ENCODE measurements at places on chromosomes 7 and 10.
A peak's percentile ranks its signal among the peaks of the same experiment; 100 is the strongest.

DNA sequence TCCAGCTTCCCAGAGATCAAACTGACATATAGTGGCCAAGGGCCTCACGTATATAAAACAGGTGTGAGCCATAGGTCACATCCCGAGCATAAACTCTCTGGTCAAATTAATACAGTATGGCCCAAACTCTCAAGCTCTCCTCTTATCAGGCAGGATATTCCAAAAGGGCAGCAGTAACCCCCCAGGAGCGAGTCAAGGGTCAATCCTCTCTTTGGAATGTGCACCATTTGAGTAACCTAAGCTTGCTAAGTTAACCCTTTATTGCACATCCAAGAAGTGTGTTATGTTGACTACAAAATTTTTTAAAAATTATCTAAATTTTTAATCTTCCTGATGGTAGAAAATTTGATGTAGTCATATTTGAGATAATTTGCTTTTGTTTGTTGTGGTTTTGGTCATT lies 4.5 kb upstream of the TRIM24 start:
- no peak for DNase-seq

- no peak for DNase-seq
These were observed 515.8 kb upstream of the MKI67 start for GRCh38 chr10:128642023-128642422.

- DNase-seq: no peak
These were observed 64.3 kb downstream of the EZH2 start for GRCh38 chr7:148819697-148820360.

GRCh38 chr10:70669732-70670317 lies 2.5 kb upstream of the ADAMTS14 start:
- no peak for DNase-seq

DNA sequence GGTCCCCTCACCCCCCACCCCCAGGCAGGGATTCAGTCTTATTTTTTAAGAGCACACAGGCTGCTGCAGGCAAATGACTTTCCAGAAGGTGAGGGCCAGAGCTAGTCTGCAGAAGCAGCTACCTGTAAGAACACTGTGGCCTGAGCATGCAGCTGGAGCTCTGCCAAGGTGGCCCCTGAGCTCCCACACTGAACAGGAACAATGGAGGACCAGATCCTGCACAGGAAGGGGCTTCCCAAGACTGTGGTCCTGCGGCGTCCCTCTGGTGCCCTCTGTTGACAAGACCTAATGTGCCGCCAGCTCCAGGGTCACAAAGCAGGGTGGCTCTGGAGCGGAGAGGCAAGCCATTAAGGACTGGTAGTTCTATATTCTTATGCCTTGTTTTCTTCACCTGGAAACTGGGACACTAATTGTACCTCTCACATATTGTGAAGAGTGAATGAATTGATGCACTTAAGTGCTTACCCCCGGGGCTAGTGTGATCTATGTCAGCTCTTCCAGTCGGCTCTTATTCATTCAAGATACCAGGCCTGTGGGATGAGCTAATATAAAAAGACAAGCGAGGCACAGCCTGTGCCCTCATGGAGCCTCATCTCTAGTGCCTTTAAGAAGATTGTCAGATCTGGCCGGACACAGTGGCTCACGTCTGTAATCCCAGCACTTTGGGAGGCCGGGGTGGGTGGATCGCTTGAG lies 8.0 kb upstream of the BEND7 start:
- DNase-seq: peak; percentile 35

- DNase-seq: peak; percentile 50
These were observed 1.8 kb downstream of the PFKP start for GRCh38 chr10:3068968-3069737.

DNA sequence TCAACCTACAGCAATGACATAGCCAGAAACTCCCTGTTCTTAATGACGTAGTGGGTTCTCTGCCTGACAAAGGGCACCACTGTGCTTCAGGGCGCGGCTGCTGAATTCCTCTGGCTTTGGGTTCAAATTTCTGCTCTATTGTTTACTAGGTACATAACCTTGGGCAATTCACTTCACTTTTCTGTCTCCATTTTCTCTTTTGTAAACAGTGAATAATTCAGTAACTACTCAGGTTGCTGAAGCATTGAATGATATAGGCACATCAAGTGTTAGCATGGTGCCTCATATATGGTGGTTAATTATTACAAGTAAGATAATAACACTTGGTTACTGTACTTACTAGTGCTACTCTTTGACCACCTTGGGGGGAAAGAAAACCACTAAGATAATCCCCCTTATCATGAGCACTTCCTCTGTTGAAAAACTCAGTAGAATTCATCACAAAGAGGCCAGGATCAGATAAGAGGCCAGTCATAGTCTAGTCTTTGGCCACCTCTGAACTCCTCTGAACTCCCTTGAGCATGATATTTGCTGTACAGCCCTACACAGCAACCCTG lies 92.0 kb upstream of the AHR start:
- DNase-seq: no peak

- no peak for DNase-seq
These were observed 202.2 kb downstream of the AUTS2 start for GRCh38 chr7:69800495-69800894.

GRCh38 chr10:103690281-103690680 lies 165.1 kb downstream of the SH3PXD2A start:
- DNase-seq: no peak

DNA sequence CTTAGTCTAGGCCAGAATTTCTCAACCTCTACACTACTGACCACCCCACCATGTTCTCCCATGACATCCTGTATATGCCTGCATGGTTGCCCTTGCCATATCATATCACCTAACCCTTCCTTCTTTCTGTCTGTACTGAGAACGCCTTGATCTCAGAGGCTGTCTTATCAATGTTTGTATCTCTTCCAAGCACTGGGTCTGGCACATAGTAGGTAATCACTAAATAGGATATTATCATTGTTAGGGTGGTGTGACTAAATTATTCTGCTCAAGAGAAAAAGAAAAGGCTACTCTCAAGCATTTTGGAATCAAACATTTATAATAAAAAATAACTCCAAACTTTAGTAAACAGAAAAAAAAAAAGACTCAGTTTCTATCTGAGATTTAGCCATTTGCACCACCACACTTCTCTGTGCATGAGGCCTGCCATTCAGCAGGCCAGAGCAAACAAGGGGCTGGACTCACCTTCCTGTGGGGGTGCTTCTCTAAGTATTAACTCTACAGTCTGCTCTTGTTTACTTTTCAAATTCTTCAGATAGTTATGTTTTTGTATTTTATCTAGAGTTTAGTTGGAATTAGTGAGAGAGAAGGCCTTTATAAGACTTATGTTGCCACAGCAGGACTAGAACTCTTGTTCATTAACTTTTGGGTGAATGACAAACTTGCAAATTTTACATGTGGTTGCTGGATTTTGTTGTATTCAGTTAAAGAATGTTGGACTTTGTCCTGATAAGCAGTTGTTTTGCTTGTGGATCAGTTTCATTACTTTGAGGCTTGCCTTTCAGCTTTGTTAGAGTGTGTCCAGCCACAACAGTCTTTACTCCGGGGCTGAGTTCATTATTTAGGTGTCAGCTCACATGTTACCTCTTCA lies 5.4 kb downstream of the AGBL3 start:
- DNase-seq: no peak

DNA sequence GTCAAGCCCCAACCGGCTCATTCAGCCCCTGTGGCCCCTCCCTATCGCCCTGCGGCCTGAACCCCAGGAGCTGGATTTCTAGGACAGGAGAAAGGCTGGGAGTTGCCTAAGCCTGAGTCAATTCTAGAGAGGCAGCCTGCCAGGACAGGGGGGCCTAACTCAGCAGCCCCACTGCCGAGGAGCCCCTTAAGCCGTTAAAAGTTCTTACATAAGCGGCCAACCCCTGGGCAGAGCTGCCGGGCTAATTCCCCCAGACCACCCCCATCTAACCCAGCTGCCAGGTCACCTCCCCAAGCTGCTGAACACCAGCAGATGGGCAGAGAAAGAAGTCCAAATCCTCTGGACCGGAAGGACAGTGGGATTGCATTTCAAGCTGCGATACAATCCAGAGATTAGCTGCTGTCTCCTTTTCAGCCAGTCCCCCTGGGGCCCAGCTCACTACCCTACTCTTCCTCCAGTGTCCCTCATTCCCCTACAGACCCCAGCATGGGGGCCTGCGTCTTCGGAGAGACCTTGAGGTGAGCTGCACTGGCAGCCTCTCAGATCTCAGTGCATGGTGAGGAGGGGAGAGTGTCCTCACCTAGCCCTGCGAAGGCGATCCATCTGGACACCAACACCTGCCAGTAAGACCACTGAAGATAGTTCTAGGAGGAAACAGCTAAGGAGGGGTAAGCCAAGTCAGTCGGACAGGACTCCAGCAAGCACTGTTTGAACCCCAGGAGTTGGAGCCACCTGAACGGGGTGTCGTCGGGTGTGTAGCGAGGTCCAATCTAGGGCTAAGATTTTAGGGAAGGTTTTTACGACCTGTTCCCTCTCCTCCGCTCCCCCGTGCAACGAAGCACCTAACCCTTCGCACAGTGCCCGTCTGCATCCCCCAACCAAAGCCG lies 830 bp downstream of the IMPDH1 start:
- DNase-seq: peak; percentile 31

DNA sequence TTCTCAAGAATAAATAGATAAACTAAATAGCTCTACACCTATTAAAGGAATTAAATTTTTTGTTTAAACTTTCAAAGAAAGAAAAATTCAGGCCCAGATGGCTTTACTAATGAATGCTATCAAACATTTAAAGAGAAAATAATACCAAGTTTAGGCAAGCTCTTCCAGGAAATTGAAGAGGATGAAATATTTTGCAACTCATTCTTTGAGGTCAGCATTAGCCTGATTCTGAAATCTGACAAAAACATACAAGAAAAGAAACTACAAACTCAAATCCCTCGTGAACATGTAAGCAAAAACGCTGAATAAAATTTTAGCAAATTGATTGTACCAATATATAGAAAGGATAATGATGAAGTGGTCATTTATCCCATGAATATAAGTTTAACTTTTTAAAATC lies 93.4 kb downstream of the RTKN2 start:
- DNase-seq: no peak

DNA sequence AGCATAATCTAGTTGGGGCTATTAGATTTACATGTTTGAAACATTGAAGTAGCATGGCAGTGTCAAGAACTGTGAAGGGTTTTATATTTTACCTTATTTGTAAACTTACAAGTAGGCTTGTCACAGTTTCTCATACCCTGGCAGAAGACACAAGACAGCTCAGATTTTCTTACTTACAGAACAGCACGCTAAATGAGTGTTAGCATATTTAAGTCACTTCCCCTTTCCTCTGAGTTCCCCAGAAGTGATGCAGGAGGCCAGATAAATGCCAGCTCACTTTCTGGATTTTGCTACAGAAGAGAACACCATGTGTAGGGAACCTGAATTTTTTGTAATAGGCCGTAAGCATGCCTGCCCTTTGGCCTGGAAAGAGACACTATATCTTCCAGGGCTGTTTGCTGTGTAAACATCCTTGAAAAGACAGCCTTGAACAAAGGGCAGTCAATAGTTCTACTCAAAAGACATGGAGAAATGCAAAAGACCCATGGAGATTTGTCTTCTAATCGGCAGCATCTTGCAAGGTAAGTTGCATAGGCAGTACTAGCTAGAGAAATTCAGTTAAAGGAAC lies 279.1 kb downstream of the PHF14 start:
- no peak for DNase-seq

DNA sequence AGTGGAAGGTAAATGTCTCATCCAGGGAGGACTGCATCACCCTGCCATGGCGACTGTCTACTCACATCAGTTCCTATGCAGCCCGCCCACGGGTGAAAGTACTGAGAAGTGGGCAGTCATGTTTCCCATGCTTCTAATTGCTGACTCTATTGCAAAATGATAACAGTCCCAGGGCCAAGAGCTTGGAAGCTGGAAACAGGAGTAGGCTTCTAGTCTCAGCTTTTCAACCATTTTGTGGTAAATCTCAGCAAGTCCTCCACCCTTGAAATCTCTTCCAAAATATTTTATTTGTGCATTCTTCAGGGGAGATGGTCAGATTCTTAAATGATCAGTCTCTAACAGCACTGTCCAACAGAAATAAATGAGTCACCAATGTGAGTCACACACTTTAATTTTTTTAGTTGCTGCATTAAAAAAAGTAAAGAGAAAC lies 48.1 kb upstream of the TARP start:
- DNase-seq: no peak

DNA sequence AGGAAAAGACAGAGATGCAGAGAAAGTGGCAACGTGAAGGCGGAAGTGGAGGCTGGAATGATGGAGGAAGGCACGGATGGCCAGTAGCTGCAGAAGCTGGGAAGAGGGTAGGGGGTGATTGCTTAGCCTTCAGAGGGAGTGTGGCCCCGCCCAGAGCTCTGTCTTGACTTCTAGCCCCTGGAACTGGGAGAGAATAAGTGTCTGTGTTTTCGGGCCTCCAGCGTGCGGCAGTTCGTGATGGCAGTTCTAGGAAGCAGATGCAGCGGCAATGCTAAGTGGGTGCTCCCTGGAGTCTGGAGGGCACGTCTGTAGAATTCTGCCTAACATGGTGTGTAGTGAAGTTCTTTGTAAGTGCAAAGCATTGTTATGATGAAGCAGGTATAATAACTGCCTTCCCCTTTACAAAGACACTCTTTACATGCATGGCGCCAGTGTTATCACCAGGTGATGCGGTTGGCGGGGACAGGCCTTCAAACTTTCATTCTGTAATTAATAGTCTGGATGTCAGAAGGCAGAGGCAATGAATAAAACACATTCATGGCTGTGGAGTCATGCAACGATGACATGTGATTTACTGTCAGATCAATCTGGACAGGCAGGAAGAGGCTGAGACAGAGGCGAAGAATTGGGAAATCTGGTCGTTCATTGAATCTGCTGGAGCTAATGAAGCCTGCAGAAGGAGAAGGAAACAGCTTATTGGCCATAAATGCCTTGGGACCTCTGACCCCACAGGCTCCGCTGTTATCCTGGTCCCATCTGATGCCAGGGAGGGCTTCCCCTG lies 228.6 kb downstream of the GLRX3 start:
- DNase-seq: no peak
